Stimulated activated CD4-positive, alpha-beta T cell treated with anti-CD3 and anti-CD28 coated beads, TNF-alpha, amount 100 ng/mL, for 24 hours (primary cell): ENCODE measurements at places on chromosomes 1 and 21.

- DNase-seq = no peak
Measured at GRCh38 chr21:41926117-41926806, 27.6 kb downstream of the C2CD2 start.

- DNase-seq = no peak
Measured at GRCh38 chr1:118143831-118144230, 41.2 kb downstream of the SPAG17 start.

- peak; percentile 34 for DNase-seq
Measured at GRCh38 chr21:43269440-43269839, 100.6 kb downstream of the CRYAA start.

GRCh38 chr1:8419172-8419571, 101.3 kb downstream of the SLC45A1 start:
- DNase-seq = no peak

DNA sequence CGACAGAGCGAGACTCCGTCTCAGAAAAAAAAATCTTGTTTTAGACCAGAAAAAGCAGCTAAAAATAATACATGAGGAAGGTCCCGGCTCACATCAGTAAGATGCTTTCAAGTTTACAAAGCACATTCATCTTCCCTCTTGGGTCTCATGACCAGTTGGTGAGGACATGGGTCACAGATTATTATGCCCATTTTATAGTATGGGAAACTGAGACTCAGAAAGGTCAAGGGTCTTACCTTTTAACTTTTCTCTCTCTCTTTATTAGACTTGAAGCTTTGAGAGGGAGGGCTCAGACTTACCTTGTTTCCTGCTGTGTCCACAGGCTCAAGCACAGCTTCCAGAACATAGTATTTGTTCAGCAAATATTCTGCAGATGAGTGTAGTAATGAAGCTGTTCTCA, 13.2 kb upstream of the RCC2 start:
- no peak for DNase-seq

DNA sequence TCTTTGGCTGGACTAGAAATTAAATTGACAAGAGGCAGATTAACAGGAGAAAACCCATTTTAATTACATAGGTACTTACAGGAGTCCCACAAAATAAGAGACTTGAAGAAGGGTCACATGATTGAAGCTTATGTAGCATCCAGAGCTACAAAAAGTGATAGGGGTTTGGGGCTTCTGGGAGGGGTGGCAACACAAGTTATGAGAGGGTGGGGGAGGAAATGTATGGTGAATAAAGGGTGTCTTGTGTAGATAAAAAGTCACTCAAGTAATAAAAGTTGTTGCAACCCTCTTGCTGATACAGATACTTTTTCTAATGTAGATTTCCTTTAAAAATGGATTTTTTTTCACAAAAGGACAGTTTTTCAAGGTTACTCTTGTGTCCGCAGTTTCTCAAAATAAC, 24.0 kb downstream of the USP25 start:
- no peak for DNase-seq

- DNase-seq = no peak
Measured at GRCh38 chr1:184825571-184825970, 70.9 kb upstream of the EDEM3 start.

GRCh38 chr1:183327434-183328290, 90.5 kb downstream of the NMNAT2 start:
- no peak for DNase-seq

- DNase-seq = no peak
Measured at GRCh38 chr1:5658340-5659316, 333.6 kb downstream of the NPHP4 start.

- DNase-seq = no peak
Measured at GRCh38 chr1:224266105-224266914, 63.7 kb downstream of the NVL start.

DNA sequence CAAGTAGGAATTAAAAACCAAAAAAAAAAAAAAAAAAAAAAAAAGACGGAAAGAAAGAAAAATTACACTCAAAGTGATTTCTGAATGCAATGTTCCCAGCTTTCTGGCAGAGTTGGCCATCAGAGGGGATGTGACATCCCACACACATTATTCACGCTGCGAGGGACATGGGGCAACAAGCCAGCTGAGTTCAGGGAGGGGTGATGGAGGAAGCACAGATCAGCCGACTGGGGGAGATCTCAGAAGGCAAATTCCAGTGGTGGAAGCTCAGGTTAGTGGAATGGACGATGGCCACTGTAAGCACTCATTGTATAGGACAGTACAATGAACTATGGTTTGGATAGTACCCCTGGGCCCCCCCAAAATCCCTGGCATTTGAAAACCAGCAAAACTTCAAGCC, 311.9 kb downstream of the PCP4 start:
- no peak for DNase-seq

DNA sequence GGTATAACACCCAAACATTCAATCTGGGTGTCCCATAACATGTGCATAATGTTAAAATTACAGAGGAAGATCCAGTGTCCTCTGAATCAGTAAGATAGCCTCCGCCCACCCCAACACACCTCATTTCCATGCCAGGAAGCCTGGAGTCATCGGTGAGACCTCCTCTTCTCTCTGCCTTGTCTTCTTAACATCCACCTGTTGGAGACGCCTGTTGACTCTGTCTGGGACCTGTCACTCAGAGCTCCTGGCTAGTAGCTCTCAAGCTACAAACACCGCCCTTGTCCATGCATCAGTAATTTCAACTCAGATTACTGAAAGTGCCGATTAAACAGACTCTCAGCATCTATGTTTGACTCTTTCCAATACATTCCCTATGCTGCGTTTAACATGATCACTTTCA, 27.4 kb downstream of the KCNJ15 start:
- no peak for DNase-seq

- no peak for DNase-seq
Measured at GRCh38 chr1:92536980-92537884, 50.5 kb upstream of the GFI1 start.

- DNase-seq = no peak
Measured at GRCh38 chr1:84861516-84861915, 31.5 kb downstream of the LPAR3 start.

DNA sequence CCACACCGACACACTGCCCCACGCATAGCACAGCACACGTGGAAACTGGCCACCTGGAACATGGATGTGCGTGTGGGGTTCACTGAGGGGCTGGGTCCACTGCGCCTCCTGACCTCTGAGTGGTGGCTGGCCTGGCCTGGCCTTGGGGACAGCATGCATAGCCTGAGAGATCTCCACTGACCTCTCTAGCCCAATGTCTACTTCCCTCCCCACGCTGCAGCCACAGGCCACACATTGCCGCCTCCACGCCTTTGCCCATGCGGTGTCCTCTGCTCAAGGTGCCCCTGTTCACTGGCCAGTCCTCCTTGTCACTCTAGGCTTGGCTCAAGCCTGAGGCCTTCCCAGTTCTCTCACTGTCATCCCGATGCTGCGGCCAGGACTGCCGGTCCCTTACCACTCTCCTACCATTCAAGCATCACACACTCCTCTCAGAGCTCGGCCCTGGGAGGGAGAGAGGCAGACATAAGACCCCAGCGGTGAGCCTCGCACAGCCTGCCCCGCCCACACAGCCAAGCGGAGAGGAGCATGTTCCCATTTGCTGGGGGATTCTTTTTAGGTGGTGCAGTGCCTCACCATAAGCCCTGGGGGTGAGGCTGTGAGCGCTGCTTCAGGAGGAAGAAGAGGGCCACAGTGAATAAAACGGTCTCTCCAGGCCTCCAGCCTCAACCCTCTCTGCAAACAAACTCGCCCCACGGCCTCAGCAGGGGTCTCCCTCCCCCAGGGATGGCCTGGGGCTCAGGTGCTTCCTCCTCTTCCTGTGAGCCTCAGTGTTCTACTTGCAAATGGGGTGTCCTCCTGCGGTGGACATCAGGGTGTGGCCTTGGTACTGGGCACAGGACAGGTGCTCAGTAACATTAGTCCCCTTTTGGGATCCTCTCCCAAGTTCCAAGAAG, 80.8 kb downstream of the DMRTB1 start:
- no peak for DNase-seq

- DNase-seq = no peak
Measured at GRCh38 chr1:155933591-155934096, 569 bp downstream of the KHDC4 start.

- no peak for DNase-seq
Measured at GRCh38 chr1:22662986-22663408, 10.0 kb downstream of the C1QB start.

GRCh38 chr1:14522077-14522925, 76.2 kb upstream of the KAZN start:
- no peak for DNase-seq

GRCh38 chr1:178169649-178170048, 75.7 kb downstream of the RASAL2 start:
- DNase-seq = no peak

DNA sequence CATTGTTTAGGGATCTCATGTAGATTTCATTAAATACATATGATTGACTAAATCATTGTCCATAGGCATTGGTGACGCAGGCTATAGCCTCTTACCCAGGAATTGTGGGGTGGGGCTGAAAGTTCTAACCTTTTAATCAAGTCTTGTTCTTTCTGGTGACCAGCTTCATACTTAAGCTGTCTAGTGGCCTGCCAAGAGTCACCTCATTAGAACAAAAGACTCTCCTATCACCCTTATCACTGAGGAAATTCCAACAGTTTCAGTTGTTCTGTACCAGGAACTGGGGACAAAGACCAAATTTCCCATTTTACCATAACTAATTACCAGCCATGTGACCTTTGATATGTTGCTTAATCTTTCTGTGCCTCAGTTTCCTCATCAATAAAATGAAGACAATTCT, 298.5 kb downstream of the PBX1 start:
- no peak for DNase-seq

- DNase-seq = no peak
Measured at GRCh38 chr1:230291731-230292620, 134.2 kb downstream of the PGBD5 start.

GRCh38 chr1:89739013-89739843, 81.6 kb upstream of the LRRC8D start:
- DNase-seq = peak; percentile 23
